NCI-H226 (cell line): ENCODE measurements at places on chromosomes 3 and 15.

GRCh38 chr15:46461416-46461815 is 826.6 kb downstream of the SQOR start:
- DNase-seq = no peak

- DNase-seq = no peak
Observed at GRCh38 chr15:31400222-31400927, 73.7 kb downstream of the KLF13 start.

DNA sequence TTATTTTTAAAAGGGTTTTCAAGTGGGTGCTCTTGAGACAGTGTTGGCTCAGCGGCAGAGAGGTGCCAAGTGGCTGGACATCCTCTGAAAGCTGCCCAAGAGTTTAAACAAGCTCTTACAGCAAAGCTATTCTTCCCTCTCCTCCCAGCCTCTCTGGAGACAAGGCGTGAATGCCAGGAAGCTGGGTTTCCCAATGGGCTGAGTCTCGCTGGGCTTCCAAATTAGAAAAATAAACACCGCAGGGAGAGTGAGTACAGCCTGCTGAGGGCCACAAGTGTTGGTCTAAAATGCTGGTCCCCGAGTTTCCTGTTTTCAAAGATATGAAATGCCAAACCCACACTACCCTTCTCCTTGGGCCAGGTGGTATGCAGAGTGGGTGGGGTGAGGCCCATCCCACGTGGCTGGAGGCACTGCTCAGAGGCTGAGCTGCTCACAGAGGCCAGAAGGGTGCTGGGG is 36.4 kb downstream of the ZDHHC3 start:
- DNase-seq = no peak

- peak; percentile 80 for DNase-seq
Observed at GRCh38 chr3:130820976-130821375, 72.9 kb upstream of the ATP2C1 start.

DNA sequence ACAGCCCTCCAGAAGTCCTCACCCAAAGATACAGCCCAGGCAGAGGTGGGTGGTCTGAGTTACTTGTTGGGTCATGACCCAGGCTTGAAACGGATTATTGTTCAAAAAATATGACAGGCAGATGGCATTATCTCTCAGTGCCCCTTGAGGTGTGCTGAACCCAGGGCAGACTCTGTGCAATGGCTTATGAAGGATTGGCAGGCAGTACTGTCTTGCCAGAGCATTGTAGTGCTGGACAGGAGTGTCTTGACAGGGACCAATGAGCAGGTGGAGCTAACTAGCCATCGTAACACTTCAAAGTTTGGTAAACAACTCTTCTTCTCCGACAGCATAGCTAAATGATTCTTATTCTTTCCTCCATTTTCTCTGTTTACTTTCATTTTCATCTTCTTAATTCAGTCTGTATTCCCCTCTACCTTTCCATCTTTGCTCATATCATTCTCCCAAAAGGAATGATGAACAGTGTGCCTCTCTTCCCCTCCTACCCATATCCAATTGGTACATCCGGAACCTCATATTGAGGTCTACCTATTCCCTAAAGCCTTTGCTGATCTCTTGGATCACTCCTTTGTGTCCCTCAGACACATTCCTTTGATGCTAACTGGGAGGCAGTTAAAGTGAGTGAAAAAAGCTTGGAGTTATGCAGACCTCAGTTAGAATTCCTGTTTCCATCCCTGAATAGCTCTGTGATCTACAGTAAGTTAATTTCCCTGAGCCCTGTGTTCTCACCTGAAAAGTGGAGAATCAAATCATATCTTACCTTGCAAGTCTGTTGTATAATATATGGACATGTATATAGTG is 2.6 kb upstream of the IL20RB start:
- no peak for DNase-seq

- DNase-seq = no peak
Observed at GRCh38 chr3:196962108-196962929, 6.3 kb downstream of the PIGZ start.

- peak; percentile 62 for DNase-seq
Observed at GRCh38 chr3:15324379-15324808, 8.0 kb downstream of the SH3BP5 start.

DNA sequence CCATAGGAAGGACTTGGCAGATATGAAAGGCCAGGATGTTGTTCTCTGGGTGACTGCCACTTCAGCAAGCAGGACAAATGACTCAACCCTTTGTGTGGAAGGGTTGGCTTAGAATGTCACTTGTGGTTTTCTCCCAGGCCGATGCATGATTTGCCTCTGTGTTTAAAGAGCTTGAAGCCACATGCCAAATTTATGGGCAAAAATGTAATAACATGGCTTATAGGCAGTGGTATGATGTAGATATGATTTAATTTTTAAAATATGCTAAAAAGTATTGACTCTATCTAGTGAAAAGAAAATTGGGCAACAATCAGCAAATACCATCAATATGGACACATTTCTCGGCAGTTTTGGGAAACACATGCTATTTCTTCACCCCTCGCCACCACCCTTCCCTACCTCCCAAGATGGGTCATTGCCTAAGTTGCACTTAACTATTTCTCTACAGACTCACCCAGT is 114.6 kb downstream of the CYP19A1 start:
- no peak for DNase-seq

DNA sequence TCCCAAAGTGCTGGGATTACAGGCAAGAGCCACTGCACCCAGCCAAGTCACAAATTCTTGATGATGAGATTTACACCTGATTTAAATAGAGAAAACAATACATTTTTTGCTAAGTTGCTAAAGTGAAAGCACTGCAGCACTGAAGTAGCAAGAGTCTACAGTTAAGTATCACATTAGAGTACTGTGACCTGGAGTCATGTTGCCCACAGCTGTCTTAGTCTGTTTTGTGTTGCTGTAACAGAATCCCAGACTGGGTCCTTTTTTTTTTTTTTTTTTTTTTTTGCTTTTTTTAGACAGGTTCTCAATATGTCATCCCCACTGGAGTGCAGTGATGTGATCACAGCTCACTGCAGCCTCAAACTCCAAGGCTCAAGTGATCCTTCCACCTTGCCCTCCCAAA is 23.2 kb upstream of the GNB4 start:
- DNase-seq = no peak

DNA sequence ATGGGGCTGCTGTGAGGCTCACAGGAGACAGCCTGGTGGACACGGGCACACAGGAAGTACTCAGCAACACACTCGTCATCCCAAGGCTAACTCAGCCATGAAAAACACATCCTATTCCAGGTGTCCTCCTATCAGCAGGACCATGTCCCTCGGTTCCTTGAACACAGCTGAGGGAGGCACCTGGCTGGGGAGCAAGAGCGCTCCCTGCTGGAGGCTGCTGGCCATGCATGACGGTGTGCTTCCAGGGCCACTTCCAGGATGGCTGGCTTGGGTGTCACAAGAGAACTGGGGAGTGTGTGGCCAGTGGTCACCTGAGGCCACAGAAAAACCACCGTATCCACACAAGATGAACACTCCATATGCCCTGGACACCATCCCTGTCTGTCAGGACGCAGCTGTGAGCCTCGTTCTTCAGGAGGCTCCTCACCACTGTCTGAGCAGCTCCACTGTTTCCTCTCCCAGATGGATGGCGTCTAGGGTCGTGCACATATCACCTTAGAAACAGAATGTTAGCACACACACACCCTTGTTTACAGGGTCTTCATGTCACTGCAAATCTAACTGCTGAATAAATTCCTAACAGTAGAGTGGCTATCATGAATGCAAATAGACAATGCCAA is 31.0 kb downstream of the POC1A start:
- peak; percentile 13 for DNase-seq

DNA sequence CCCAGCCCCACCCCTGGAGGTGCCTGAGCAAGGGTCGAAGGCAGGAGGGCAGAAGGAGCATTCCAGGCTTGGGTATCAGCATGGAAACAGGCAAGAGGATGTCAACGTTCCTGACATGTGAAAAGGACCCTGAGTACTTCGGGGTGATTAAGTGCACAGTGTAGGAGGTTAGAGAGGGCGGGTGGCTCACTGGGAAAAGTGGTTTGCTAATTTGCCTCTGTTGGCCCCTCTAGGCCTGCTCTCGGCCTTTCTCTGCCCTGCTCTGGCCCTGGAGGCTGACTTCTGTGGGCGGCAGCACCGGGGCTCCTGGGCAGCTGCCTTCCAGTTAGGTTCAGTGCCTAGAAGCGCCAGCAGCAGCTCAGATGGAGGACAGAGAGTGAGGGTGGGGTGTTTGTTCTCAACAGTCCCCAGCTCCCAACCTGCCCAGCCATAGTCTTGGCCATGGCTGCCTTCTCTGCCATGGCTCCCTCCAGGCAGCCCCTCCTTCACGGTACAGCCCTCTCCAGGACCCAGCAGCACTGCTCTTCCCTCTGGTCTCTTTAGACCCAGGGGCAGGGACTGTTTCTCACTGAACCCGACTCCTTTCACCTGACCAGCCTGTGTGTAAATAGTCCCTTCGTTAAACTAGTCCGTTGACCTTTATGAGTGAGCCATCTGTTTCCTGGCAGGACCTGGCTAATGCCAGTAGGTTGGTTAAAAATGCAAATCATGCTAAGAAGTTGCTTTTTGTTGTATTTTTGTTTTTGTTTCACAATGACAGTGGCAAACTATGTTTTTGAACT is 107.1 kb upstream of the TPM1 start:
- no peak for DNase-seq

DNA sequence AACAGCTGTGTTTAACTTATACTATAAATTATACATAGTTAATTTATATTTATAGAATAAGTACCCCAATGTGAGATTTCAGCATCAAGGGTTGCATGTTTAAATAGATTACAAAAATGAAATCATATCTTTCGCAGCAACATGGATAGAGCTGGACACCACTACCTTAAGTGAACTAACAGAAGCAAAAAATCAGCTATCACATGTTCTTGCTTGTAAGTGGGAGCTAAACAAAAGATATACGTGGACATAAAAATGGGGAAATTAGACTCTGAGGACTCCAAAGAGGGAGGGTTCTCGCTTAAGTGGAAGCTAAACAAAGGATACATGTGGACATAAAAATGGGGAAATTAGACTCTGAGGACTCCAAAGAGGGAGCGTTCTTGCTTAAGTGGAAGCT is 626.5 kb upstream of the DPPA4 start:
- no peak for DNase-seq

DNA sequence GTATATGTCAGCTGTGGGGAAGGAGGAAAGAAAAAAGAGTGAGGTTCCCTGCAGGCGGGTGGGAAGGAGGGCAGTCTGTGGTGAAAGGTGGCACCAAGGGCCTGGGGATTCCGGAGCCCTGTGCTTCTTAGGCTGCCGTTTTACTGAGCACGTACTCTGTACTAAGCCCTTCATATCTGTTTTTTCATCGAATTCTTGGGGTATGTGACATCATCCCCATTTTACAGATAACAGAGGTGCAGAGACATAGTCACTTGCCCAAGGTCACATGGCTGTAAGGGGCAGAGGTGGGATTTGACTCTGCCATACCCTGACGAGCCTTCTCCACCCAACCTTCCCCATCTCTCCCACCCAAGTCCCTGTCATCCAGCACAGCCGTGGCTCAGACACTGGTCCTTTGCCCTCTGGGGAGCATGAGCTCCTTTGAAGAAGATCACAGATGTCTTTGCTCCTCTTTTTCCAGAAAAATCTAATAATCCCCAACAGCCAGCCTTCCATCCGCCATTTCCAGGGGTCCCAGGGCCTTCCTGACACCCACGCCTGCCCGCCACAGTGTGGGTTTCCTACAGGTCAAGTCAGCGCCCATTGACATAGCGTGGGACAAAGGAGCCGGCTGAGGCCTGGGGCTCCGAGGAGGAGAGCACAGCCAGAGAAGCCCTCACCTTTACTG is 24.2 kb downstream of the CYP11A1 start:
- no peak for DNase-seq

- no peak for DNase-seq
Observed at GRCh38 chr3:129371041-129371826, 57.2 kb downstream of the EFCAB12 start.

- DNase-seq = no peak
Observed at GRCh38 chr3:111471831-111472230, 70.2 kb upstream of the CD96 start.

- peak; percentile 57 for DNase-seq
Observed at GRCh38 chr15:79644091-79644490, 212.0 kb downstream of the MINAR1 start.

- DNase-seq = peak; percentile 77
Observed at GRCh38 chr3:78919021-78919755, 848.6 kb downstream of the ROBO1 start.

DNA sequence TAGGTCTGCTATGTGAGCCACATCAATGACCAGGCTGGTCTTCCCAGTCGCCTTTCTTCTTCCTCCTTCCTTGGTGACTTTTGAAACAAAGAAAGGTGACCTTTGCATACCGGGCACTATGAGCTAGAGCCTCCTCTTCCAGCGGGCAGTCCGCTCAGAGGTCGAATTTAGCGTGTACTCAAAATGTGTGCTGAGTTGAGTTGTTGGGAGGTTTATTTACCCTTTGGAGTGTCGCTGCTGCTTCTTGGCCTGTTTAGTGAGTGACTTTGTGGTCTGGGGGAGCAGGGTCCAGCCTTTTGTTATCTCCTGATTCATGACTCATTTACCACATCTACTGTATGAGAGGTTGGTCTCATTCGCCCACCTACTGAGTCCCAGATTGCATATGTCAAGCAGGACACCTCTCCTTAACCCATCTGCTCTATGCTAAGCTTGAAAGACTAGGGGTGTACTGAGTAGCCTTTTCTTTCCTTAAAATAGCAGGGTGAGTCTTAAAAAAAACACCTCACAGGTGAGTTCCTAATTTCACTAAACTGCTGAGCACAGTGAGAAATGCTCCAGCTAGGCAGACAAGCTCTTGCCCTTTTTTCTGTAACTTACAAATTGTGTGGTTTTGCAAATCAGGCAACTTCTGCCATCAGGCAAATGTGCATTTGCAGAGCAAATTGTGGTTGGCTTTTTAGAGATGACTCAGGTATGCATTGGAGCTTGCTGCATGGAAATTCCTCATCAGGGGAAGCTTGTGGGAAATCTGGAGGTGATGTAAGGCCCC is 3.2 kb upstream of the SIAH2 start:
- DNase-seq = peak; percentile 55

DNA sequence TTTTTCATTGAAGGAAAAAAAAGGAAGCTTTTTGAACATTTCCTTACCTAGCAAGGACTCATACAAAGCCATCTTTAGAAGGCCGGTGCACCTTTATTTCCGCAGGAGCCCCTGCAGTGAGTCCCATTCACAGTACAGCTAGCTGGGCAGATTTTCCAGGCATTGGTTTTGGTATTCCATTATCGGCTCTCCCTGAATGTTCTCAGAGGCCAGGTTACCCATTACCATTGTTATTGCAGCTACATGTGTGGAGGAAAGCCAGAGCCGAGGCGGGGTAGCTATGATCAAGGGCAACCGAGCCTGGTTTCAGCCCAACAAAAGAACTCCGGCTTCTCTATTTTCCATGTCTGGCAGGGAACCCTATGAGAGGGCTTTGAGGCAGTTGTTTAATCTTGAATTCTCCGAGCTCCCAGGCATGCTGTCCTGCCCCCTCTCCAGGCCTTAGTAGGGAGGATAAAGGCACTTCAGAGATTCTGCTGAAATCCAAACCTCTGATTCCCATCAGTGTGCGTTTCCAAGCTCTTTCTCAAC is 100.3 kb downstream of the LRRK1 start:
- DNase-seq = no peak
